C1 segment of cervical spinal cord (tissue), 14 donors: ENCODE measurements at places on chromosomes 3 and 15.

GRCh38 chr3:69893274-69893673 lies 106.3 kb upstream of the SAMMSON start:
- no peak for DNase-seq

- DNase-seq: no peak
These were observed 76.9 kb downstream of the RHCG start for GRCh38 chr15:89419370-89419984.

GRCh38 chr3:157543501-157544035 lies 40.4 kb upstream of the VEPH1 start:
- DNase-seq: no peak

DNA sequence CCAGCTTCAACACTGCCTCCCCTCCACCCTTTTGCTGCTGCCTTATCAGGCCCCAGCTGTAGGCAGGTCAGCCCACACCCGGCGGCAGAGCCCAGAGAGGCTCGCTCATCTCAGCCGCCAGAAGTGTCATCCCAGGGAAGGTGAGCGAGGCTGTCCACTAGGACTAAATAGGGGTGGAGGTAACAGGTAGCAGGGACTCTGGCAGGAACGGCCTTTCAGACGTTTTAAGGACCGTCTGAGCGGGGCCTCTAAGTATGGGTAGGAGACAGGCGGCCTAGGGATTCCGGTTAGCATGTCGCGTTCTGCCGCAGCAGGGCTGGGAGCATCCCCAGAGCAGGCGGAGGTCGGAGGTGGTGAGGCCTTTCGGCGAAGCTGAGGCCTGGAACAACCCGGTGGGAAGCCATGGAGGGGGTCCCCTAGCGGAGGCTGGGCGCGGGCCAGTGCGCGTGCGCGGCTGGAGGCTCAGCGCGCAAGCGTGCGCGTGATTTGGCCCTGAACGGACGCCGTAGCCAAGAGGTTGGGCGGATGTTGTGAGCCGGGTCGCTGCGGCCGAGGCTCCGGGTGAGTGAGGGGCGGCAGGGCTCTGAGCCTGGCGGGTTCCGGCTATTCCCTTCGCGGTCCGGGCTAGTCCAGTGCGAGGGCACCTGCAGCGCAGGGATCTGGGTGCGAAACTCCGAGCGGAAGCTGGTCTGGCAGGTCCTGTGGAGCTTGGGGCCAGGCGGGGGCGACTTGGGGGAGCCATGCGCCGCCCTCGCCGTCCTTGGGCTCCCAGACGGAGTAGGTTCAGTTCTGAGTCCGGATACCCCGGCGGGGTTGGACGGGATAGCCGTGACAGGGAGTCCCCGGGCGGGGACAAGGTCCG lies at the start of the genes MST1 and RNF123:
Gene MST1, minus strand, starts transcription at position 429 of the 862 bp plus-strand sequence. CDS start 783 bp downstream, outside the sequence.
Gene RNF123, plus strand, starts transcription at position 512 of the 862 bp plus-strand sequence. CDS start 1,609 bp downstream, outside the sequence.
- no peak for DNase-seq
